NCI-H774 (cell line): ENCODE measurements at places on chromosomes 5 and 9.

DNA sequence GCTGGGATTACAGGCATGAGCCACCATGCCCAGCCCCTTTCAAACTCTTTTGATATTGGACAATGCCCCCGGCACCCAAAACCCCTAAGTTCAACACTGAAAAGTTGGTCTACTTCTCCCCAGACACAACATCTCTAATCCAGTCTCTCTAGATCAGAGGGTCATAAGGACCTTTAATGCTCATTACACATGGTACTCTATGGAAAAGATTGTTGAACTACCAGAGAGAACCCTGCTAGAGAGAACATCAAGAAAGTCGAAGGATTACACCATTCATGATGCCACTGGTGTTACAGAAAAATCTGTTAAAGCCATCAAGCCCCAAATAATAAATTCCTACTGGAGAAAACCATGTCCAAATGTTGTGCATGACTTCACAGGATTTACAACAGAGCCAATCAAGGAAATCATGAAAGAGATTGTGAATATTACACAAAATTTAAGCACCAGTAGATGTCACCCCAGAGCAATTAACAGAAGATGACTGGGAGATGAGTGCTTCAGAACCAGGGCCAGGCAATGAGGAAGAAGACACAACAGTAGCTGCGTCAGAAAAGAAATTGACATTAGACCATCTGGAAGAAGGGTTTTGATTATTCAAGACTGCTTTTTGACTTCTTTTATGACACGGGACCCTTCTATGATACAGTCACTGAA is 28.3 kb upstream of the NIPAL4 start:
- DNase-seq, result no peak

GRCh38 chr9:8477450-8477849 is 677.9 kb upstream of the DMAC1 start:
- no peak for DNase-seq

DNA sequence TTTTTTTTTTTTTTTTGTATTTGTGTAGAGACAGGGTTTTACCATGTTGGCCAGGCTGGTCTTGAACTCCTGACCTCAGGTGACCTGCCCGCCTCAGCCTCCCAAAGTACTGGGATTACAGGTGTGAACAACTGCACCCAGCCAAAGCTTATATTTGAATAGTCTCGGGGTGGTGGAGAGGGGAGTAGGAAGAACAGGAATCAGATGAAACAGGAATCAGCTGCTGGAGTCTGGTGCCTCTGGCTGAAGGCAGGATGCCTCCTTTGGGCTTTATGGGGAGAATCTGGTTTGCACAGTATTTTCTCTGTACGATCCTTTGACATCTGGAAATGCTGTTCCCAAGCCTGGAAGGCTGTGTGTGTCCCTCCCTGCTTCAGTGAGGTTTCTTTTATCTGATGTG is 10.9 kb downstream of the C5orf52 start:
- DNase-seq, result no peak

GRCh38 chr9:95032580-95033341 is 284.7 kb downstream of the FANCC start:
- peak; percentile 36 for DNase-seq

- no peak for DNase-seq
Observed at GRCh38 chr5:9128136-9128535, 417.7 kb downstream of the SEMA5A start.

- peak; percentile 7 for DNase-seq
Observed at GRCh38 chr5:136028782-136029742, at the start of gene TGFBI. Gene TGFBI (plus strand): TSS chr5:136028988. CDS start chr5:136029056, 68 bp downstream.

DNA sequence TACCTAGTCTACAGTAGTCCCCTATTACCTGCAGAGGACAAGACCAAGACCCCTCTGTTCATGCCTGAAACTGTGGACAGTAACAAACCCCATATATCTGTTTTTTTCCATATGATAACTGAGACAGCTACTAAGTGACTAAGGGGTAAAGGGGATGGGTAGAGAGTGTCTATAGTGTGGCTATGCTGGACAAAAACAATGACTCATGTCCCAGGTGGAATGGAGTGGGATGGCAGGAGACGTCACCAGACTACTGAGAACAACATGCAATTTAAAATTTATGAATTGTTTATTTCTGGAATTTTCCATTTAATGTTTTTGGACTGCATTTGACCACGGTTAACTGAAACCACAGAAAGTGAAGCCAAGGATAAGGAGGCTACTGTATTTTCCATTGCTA is 171.8 kb downstream of the AGTPBP1 start:
- no peak for DNase-seq

GRCh38 chr9:100346836-100347235 is 5.9 kb downstream of the TEX10 start:
- no peak for DNase-seq
